RPMI8226 (cell line): ENCODE measurements at places on chromosomes 2 and 18.
A peak's percentile ranks its signal among the peaks of the same experiment; 100 is the strongest.

DNA sequence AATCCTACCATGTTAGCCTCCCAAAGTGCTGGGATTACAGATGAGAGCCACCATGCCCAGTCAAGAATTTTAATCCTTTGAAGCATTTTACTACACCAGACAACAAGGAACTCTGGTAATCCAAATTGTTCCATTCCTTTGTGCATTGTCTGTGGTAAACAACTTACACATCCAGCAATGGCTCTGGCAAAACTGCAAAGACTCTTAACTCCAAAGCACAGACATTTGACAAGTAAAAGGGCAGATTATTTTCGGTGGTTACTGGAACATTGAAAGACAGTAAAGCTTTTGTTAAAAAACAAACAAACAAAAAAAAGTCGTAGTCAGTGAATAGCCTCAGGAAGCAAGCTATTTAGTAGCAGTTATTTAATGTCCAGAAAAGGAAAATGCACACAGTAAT lies 33.2 kb upstream of the RMND5A start:
- DNase-seq, result no peak

GRCh38 chr2:79799729-79800128 lies 286.9 kb downstream of the CTNNA2 start:
- DNase-seq, result no peak

- peak; percentile 73 for DNase-seq
Measured at GRCh38 chr18:9673296-9674251, 34.5 kb upstream of the RAB31 start.

GRCh38 chr2:218290316-218291261 lies 1.7 kb downstream of the TMBIM1 start:
- peak; percentile 17 for DNase-seq

- no peak for DNase-seq
Measured at GRCh38 chr2:162430323-162430722, 86.4 kb downstream of the GCA start.

- no peak for DNase-seq
Measured at GRCh38 chr18:78429127-78430108, 550.2 kb upstream of the SALL3 start.

DNA sequence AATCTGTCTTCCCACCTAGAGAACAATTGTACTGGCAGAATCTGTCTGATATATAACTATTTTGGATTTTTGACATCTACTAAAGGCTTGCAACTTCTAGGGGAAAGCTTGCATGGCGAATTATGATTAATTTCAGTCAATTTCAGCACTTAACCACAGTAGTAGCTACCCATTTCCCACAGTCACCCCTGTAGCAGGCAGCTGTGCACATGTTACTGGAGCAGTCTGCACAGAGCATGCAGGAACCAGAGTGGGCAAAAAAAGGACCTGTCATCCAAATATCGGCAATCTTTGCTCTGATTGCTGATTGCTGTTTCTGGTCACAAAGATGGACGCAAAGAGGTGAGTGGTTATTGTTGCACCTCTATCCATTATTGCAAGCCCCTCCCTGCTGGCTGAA lies 473.3 kb downstream of the SPAG16 start:
- DNase-seq, result no peak

- no peak for DNase-seq
Measured at GRCh38 chr2:61006486-61007105, 10.9 kb upstream of the PEX13 start.

DNA sequence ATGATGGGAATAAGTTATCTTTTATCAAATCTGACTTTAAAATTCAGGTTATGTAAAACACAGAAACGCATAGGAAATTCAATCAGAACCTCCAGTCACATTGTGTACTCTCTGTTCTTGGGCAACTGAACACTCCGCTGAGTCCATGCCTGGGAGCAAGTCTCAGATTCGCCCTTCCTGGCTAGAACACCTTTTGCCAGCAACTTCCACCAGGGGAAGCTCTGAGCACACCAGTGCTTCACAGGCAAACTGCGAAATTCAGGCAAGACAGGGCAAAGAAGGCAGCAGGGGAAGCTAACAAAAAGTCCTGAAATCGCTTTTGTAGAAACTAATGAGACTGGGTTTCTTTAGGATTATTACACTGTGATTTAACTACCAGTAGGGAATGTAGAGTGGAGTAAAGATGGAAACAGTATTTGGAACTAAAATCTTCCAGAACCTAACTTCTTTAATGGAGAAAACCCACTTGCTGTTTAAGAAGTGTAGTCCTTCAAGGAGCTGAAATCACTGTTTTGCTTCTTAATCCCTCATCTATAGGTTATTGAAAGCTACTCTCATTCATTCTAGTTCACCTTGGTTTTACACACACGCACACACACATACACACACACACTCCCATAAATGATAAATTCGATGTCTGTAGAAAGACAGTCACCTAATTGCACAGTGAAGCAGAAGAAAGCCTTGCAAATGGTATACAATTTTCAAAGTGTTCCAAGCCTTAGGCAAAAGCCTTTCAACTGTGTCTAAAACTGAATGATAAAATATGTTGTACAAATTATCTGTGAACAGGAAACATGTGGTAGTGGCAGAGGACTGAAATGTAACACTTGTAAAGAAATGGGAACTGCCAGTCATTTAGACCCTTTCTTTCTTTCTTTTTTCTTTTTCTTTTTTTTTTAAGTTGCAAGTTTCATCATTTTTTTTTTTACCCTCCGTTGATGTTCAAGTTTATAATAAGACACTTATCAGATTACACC lies 214.5 kb downstream of the TMEM182 start:
- DNase-seq, result peak; percentile 85

- DNase-seq, result peak; percentile 30
Measured at GRCh38 chr18:77130229-77131099, 2.1 kb downstream of the MBP start.

DNA sequence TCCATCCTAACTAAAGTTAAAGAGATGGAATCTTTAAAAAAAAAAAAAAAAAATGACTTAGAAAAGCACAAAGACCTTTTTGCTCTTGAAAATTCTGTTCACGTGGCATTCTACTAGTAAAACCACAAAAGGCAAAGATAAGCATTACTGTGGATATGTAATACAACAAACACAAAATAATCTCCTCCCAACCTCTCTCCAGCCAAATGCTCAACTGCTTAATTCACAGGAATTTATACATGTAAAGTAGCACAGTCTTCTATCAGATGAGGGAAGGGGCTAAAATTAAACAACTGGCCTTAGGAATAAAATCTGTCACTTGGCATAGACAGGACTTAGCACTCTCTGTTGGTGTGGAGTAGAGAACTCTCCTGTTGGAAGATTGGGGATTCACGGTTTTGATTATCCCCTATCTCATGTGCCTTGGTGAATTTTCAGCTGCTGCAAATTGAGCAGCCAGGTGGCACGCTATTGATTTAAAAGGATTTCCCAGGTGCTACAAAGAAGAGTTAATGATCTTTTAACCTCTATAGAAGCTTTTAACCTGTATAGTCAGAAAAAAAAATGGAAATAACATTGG lies 57.4 kb downstream of the ATIC start:
- no peak for DNase-seq

DNA sequence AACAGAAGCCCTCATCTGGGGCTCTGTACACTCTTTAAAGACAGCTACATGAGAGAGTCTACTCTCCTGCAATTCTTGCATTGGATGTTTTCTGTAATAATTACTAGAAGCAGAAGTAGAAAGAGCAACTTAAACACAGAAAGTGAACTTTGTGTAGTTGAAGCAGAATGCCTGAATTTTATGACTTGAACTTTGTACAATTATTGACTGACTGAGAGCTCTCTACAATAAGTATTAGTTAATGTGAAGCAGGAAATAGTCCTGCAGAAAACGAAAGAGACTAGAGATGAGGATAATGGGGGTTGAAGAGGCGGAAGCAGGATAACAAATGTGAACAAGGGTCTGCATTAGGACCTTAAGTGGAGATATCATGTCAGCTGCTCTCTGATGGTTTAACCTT lies 79.2 kb upstream of the STK39 start:
- DNase-seq, result no peak

GRCh38 chr2:167928434-167928833 lies 319.0 kb downstream of the STK39 start:
- DNase-seq, result no peak

- DNase-seq, result no peak
Measured at GRCh38 chr2:12501469-12502158, 215.1 kb upstream of the TRIB2 start.

DNA sequence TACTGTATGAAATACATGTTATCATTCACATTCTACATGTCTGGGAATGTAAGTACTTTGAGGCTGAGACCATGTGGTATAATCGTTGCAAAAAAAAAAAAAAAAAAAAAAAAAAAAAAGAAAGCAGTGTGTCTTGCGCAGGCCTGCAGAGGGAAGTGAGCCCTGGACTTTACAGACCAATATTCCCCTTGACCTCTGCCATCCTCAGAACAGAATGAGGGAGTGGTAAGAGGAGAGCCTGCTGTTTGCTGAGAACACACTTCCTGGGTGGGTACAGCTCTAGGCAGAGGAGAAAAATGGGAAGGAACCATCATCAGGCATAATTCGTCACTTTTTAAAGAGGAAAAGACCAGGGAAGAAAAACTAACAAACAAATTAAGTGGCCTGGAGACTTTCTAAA lies 28.8 kb upstream of the TBC1D8 start:
- no peak for DNase-seq

- no peak for DNase-seq
Measured at GRCh38 chr2:223019987-223020717, 31.8 kb upstream of the KCNE4 start.

GRCh38 chr2:53629501-53629900 lies 138.1 kb upstream of the CHAC2 start:
- DNase-seq, result no peak

- DNase-seq, result no peak
Measured at GRCh38 chr18:45370255-45371010, 244.8 kb upstream of the SLC14A2 start.

DNA sequence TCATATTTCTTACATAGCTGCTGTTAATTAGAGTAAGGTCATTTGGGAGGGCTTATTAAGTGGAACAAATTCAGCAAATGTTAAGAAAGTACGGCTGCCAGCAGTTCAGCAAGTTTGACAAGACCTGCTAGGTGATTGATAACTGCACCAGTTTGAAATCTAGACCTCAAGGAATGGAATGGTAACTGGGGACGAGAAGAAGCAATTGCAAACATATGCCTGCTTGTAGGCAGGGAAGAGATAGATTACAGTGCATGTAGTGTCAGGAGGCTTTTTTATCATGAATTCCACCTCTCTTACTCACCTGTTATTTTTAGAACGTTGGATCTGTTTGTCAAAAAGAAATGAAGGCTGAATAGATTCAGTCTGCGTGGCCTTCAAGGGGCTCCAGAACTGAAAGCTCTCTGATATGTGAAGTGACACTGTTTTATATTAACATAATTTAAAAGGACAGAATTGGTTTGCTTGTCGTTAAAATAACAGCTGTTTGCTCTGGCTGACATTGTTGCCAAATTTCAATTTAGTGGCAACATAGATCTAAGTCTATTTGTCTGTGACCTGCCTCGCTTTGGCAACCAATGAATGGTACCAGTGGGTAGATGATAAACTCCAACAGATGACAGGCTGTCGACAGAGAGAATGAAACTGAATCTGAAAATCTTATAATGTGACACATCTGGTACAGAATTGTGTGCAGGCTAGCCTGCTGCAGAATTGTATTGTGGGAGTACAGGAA lies 199.3 kb downstream of the ZNF407 start:
- no peak for DNase-seq

- DNase-seq, result no peak
Measured at GRCh38 chr2:44949329-44950151, 8.0 kb downstream of the SIX3 start.

DNA sequence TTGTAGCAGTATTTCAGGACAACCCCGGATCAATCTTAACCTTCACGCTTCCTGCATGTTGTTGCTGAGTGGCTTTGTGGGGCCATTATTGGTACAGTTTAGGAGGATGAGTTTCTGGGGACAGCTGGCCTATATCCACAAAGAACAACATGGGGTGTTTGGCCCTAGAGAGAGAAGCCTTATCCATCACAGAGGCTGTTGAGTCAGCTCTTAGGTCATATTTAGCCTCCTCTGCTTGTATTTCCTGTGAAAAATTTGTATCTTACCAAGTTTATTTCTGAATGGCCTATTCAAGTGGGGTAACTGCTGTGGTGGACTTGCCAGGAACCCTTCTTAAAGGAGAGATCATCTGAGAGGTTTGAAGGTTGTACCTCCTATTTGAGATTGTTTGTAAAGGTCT lies 77.6 kb downstream of the MAP4K4 start:
- no peak for DNase-seq

DNA sequence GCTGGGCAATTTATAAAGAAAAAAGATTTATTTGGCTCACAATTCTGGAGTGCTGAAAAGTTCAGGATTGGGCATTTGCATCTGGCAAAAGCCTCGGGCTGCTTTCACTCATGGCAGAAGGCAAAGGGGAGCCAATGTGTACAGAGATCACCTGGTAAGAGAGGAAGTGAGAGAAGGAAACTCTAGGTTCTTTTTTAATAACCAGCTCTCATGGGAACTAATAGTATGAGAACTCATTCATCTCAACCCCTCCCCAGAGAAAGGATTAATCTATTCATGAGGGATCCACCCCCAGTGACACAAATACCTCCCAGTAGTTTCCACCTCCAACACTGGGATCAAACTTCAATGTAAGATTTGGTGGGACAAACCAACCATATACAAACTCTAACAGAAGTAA lies 129.0 kb downstream of the EVA1A start:
- no peak for DNase-seq

DNA sequence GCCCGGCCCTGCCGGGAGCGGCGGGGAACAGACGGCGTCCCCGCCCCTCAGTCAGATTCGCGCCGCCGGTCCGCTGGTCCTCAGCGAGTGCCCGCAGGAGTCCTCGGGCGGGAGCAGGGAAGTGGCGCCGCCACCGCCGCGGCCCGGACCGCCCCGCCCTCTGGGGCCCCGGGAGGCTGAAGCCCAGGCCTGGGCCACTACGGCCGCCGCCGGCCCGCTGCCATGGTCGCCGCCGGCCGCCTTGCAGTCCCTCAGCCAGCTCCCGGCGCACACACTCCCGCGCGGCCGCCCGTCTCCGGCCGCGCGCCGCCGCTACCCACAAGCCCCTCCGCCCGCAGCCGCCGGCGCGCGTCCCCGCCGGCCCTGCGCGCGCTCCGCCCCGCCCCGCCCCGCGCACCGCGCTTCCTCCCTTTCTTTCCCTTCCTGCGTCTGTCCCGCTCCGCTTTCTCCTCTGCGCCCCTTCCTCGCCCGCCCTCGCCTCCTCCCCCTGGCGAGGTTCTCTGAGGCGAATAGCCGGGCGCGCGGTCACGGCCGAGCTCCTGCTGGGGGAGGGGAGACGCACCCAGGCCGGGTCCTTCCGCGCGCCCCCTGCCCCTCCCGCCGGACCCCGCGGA lies at the start of gene ROCK2:
Gene ROCK2, minus strand, starts transcription at position 295 of the 614 bp plus-strand sequence. CDS start 500 bp downstream, outside the sequence.
- DNase-seq, result peak; percentile 82

DNA sequence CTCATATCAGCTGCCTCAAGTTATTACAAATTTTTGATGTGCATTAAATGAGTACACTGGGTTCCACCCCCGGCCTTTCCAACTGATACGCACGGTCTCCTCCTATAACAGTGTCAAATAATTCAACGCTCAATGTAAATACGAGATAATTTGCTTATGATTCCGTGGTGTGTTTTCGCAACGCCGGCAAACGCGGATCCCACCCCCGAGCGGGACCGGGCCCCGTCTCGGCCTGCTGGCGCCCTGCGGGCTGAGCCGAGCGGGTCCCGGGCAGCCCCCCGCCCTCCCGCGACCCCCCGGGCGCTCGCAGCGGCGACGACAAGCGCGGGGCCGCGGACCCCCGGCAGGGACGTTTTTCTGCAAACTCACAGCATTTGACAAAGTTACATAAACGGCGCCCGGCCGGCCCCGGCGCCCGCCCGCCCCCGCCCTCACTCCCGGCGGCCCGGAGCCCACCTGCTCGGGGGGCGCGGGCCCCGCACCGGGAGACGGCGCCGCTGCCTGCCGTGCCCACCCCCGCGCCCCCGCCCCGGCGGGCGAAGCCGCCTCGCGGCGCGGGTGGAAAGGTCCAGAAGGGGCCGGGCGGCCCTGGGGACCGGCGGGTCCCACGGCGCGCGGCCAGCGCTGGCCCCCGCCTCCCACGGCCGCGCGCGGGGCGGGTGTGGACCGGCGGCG lies 762 bp downstream of the HDAC4 start:
- peak; percentile 22 for DNase-seq
